ENCODE measurements at places on chromosomes 11 and 22. TPM values are rescaled to one million over a fixed set of nuclear protein-coding genes. Genes with fewer than 3 reads are reported as not detected.

DNA sequence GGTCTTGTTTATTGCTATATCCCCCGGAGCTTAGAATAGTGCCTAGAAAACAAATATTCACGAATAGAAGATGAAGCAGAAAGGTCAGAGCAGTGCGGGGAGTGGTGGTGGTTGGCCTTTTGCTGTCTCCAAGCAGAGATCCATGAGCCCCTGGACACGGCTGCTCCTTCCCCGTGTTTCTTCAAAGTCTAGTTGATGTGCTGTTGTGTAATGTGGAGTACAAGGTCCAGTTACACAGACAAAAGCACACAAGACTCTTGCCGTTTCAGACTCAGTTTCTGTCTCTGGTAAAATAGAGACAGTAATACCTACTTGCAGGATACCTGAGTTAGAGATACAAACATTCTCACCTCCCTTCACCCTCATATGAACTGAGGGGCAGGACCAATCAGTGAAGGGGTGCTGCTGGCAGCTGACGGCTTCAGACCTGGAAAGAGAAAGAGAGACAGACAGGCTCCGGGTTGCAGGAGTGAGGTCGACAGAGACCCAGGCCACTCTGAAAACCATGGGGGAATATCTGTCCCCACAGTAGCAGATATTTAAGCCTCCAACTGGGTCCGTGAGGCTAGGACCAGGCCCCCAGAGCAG lies 56.2 kb downstream of the RASSF10 start:
- no peak for DNase-seq

Gene SLC22A8
- not detected for total RNA-seq

GRCh38 chr11:130816546-130817329 lies 99.5 kb downstream of the SNX19 start:
- DNase-seq, result no peak

DNA sequence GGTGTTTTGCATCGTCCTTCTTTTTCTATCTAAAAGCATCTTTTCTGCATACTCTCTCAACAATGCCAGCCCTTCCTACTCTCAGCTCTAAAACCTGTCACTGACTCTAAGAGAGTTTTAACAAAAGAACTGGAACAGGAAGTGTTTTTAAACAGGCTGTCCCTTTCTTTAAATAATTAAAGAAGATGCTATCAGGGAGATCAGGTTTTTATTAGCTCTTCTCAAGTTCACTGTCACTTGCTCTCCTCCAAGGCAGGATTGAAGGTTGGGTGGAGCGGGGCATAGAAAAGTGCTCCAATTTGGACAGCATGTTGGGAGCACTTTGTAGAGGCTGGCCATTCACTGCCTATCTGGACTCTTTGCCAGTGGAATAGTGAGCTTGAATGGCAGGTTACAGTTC lies 56.4 kb upstream of the BARX2 start:
- no peak for DNase-seq

- no peak for DNase-seq
Measured at GRCh38 chr11:71136095-71136845, 116.1 kb downstream of the SHANK2 start.

Gene THY1
- 7.8 TPM for total RNA-seq

GRCh38 chr11:69078930-69079605 lies 30.3 kb downstream of the TPCN2 start:
- DNase-seq, result no peak

- no peak for DNase-seq
Measured at GRCh38 chr11:69381681-69382130, 87.8 kb downstream of the MYEOV start.

GRCh38 chr22:25709758-25710157 lies 32.2 kb upstream of the MYO18B start:
- DNase-seq, result no peak

Gene CFAP300
- 2.3 TPM for total RNA-seq

DNA sequence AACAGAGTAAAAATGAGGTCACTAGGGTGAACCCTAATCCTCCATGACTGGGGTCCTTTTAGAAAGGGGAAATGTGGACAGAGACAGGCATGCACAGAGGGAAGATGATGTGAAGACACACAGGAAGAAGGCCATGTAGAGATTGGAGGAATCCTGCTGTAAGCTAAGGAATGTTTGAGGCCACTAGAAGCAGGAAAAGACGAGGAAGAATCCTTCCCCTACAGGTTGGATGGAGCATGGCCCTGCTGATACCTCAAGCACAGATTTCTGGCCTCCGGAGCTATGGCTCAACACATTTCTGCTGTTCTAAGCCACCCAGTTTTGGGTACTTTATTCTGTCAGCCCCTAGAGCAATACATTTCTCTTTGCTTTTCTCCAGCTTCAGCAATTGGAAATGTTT lies 486.9 kb downstream of the MIAT start:
- DNase-seq, result no peak

Gene ST13
- total RNA-seq, result 192 TPM

Gene C22orf42
- not detected for total RNA-seq

Data from upper lobe of right lung (tissue), 1 donor.